GM23248 (cell line): ENCODE measurements at places on chromosomes 5 and 9. TPM values are rescaled to one million over a fixed set of nuclear protein-coding genes. Genes with fewer than 3 reads are reported as not detected.

The MOB3B gene
- total RNA-seq, result not detected in 2 replicates

The NIM1K gene
- 0.63 and 4.9 TPM in 2 replicates for total RNA-seq

DNA sequence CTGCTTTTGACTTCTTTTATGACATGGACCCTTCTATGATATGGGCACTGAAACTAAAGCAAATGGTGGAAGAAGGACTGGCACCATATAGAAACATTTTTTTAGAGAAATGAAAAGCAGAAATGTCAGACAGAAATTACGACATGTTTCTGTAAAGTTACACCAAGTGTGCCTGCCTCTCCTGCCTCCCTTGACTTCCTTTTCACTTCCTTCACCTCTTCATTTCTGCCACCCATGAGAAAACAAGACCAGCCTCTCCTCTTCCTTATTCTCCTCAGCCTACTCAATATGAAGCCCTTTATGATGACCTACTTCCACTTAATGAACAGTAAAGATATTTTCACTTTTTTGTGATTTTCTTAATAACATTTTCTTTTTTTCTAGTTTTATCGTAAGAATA lies 44.5 kb downstream of the ERCC6L2 start:
- no peak for DNase-seq
- no peaks in the 10 kb centered on the region for H3K27me3 ChIP-seq
- H3K4me3 ChIP-seq, result no peak overlapping the region

The DMAC1 gene
- total RNA-seq, result 13.1 and 15.8 TPM in 2 replicates

GRCh38 chr5:83417884-83418283 lies 53.7 kb upstream of the VCAN start:
- no peaks in the 10 kb centered on the region for H3K36me3 ChIP-seq
- H3K27ac ChIP-seq, result no peak overlapping the region
- H3K4me3 ChIP-seq, result no peak overlapping the region
- H3K4me1 ChIP-seq, result peaks cover 10% of the 10 kb centered on the region

The LRRC19 gene
- not detected in 2 replicates for total RNA-seq
